ENCODE measurements at places on chromosomes 16 and 17.

DNA sequence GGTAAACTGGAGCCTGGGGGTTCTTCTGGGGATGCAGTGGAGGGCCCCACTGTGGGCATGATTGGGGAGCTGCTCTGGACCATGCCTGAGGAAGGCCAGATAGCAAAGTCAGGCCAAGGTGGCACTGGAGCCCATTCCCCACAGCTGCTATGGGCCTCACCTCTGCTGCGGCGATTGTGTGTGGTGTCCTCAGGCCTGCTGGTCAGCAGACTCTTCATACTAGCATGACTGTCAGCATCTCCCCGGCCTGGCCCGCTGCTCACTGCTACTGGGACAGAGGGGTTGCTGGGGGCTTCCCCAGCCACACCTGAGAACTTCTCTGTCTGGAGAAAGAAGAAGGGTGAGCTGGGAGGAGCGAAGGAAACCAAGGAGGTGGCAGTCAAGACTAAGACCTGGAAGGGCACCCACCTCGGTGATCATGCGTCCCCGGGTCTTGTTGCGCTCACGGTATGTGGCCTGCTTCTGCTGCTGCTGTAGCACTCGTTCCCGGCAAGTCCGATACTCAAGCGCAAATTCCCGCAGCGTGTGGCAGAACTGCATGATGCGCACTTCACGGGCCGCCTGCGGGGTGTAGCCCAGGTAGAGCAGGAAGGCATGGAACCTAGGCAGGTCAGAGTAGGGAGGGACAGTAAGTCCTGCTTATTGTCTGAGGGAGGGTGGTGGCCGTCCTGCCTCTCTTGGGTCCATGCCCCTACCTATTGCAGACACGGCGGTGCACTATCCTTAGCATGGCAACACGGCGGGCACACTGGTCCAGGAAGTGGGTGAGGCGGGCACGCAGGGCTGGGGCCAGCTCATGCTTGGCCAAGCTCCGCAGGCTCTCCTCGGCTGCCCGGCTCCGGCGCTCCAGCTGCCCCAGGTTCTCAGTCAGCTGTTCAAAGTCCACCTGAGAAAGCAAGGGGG is 3.2 kb downstream of the TMEM208 start:
- no peak for DNase-seq

- no peak for DNase-seq
Measured at GRCh38 chr16:62404842-62405611, 368.8 kb upstream of the CDH8 start.

GRCh38 chr16:58960484-58960883 is 226.4 kb upstream of the GOT2 start:
- DNase-seq: no peak

- DNase-seq: no peak
Measured at GRCh38 chr17:77061669-77062068, 79.1 kb upstream of the SEC14L1 start.

- no peak for DNase-seq
Measured at GRCh38 chr17:32859857-32860525, 16.9 kb downstream of the MYO1D start.

GRCh38 chr17:73476890-73477350 is 165.1 kb upstream of the CDC42EP4 start:
- no peak for DNase-seq

- DNase-seq: no peak
Measured at GRCh38 chr17:48159232-48159631, 51.7 kb downstream of the SNX11 start.

GRCh38 chr16:85448557-85449190 is 164.4 kb upstream of the GSE1 start:
- DNase-seq: peak; percentile 66

DNA sequence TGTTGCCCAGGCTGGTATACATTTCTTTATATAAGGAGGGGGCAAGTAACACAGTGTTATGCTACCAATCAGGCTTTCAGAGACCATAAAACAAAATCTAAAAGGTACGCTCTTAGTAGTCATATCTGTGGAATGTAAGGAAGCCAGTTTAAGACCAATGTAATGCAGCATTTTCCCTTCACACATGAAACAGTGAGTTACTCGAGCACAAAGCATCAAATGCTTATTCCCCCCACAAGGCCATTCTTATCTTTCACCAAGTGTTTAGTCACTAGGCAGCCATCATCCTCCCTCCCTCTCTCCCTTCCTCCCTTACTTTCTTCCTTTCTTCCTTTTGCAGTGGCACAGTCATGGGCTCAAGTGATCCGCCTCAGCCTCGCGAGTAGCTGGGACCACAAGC is 12.8 kb downstream of the HMOX2 start:
- DNase-seq: no peak

DNA sequence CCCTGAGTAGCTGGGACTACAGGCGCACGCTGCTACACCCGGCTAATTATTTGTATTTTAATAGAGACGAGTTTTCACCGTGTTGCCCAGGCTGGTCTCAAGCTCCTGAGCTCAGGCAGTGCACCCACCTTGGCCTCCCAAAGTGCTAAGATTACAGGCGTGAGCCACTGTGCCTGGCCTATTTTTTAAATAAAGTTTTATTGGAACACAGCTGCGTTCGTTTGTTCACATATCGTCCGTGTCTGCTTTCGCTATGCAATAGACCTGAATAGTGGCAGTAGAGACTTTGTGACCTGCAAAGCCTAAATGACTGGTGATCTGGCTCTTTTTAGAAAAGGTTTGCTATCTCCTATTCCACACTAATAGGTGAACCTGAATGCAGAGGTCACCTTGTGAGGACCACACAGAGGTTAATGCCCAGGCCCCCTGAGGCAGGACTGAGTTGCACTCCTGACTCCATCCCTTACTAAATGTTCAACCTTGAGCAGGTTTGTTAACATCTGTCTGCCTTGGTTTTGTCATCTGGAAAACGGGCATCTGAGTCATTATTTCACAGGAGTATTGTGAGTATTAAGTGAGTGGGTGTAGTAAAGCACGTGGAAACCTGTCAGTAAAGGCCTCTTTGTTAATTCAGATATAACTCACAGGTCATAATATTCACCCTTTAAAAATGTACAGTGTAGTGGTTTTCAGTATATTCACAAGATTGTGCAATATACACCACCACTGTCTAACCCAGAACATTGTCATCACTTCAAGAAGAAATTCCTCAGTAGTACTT is 157.5 kb upstream of the CACNG5 start:
- no peak for DNase-seq

GRCh38 chr17:72518753-72519597 is 398.2 kb downstream of the SOX9 start:
- no peak for DNase-seq

DNA sequence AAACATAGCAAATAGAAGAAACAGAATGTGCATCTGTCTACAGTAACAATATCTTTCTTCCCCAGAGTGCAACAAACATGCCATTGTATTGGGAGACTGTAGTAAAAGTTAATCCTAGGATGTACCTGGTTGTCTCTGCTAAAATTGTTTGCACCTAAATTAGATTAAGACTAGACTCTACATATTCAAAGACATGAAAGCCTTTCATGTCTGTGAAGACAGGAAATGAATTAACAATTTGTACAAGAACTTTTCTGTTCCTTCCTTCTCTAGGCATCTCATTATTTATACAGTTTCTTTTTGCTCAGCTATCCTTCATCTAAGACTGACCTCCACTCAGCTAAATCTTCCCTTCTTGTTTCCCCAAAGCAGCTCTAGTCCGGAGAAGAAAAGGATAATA is 220.6 kb downstream of the LGALS9B start:
- no peak for DNase-seq

- no peak for DNase-seq
Measured at GRCh38 chr16:85724126-85724879, 26.6 kb downstream of the C16orf74 start.

GRCh38 chr16:325375-326145 is 27.0 kb downstream of the AXIN1 start:
- no peak for DNase-seq

- DNase-seq: no peak
Measured at GRCh38 chr17:72613806-72614292, 478.6 kb downstream of the SLC39A11 start.

- no peak for DNase-seq
Measured at GRCh38 chr17:44280392-44280937, 12.5 kb upstream of the SLC4A1 start.

GRCh38 chr16:87491522-87492290 is 1.1 kb downstream of the ZCCHC14 start:
- no peak for DNase-seq

DNA sequence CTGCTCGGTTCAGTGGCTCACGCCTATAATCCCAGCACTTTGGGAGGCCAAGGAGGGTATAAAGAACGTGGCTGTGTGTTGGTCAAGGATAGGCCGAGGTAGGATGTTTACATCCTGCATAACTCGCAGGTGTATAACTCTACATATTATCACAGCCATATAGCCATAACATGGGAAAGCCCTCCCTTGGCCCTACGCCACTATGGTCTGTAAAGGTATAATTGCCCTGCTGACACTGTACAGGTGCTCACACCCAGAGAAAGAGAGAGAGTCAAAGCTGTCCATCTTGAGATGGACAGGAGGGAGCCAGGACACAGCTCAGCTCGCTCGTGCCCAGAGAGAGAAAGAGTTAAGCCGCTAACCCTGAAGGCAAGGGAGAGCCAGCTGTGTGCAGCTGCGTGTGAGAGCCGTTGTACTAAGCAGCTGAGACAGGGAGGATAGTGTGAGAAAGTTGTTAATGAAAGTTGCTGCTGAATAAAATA is 30.4 kb upstream of the DHX8 start:
- no peak for DNase-seq

- DNase-seq: no peak
Measured at GRCh38 chr17:73436954-73437353, 125.2 kb upstream of the CDC42EP4 start.

- DNase-seq: no peak
Measured at GRCh38 chr16:66367968-66368891, 1.7 kb downstream of the CDH5 start.

DNA sequence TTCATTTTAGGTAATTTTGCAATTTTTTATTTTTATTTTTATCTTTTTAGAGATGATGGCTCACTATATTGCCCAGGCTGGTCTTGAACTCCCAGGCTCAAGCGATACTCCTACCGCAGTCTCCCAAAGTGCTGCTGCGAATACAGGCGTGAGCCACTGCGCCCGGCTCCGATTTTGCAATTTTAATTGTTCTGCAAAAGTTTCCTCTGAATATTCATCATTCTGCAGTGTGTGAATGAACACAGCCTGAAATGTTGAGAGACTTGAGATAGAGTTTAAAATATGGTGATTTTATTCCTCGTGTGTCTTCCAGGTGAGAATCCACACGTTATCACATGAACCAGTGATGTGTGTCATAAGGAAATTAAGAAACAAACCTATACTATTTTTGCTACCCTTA is 75.8 kb downstream of the KCNJ12 start:
- DNase-seq: no peak

DNA sequence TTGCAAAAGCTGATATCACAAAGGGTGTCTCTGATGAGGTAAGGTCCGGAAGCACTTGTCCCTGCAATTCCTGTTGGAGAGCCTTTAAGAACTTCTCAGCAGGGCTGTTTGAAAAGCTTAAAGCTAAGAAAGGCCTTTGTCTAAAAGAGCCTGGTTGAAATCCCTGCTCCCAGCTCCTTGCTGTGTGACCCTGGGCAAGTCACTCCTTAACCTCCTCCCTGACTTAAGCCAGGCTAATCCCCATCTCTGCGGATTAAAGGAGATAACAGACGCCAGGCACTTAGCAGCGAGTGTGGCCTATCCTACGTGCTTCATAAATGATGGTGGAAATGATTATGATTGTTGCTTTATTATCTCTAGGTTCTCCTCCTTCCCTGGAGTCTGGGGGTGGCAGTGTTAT is 368.0 kb upstream of the RBFOX1 start:
- DNase-seq: no peak

- DNase-seq: no peak
Measured at GRCh38 chr17:77160875-77161530, 20.2 kb downstream of the SEC14L1 start.

DNA sequence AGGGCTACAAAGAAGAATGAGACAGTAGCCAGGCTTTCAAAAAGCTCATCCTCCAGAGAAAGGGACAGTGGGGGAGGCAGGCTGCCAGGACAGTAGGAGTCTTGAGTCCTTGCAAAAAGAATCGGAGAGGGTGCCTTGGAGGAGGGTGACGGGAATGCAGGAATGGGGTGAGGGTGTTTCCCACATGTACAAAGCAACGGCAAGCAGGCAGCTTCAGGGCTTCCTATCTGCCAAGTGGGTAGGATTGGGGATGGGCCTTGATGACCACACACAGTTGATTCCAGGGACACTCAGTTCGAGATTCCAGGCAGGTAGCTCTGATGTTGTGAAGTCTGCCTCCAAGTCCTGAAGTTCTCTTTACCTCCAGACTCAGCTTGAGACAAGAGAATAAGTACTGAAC is 54.4 kb downstream of the C17orf67 start:
- DNase-seq: peak; percentile 6

- no peak for DNase-seq
Measured at GRCh38 chr17:534071-534691, 180.5 kb downstream of the VPS53 start.

- no peak for DNase-seq
Measured at GRCh38 chr16:81569361-81570034, 124.9 kb downstream of the CMIP start.

All from CD8-positive, alpha-beta memory T cell (primary cell).